T-cell (primary cell): ENCODE measurements at places on chromosomes 11 and 22.

DNA sequence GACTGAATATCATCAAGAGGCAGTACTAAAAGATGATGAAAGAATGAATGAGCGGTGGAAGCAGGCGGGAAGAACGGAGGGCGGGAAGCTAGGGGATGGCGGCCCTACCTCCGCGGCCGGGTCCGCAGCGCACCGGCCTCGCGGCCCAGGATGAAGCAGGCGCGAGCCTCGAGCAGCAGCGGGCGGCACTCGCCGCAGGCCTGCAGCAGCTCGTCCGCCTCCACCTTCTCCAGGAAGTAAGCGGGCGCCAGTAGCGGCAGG lies 3.4 kb downstream of the KLHL35 start:
- DNase-seq, result no peak

DNA sequence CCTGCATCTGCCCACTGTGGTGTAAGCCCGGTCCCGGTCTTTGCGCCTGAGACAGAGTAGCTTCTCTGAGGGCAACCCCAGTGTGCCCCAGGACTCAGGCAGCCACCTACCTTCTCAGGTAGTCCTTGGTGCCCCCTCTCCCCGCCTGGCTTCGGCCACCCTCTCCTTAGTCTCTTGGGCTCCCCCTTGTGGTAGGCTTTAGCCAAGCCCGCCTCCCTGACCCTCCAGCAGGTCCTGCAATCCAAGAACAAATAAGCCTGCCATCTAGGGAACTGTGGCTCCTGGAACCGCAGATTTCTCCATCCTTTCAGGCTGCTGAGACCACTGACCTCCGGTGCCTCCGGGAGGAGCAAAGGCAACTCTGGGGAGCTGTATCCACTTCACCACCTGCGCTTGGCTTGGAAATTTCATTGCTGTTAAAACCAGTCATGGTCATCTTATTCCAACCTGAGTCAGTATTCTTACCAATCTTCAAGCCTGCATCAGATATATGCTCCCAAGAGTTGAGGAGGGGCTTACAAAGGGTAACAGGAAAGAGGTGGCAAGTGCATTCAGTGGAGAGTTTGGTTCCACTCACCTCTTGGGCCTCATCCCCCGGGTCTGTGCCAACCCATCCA lies 52.8 kb upstream of the TENM4 start:
- DNase-seq, result peak; percentile 7

DNA sequence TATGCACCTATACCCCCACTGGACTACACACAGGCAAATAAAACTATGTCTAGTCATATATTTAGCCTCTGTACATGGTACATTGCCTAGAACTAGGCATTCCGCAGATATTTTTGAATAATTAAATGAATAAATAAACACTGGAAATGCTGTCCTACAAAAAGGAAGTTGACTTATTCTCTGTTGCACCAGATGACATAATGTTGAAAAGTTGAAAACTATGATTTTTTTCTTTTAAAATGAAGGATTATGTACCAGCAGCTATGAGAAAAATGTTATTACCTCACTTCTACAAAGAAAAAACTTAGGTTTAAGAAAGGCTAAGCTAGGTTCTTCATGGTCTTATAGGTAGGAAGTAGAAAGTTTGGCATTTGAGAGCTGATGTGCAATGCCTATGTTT lies 856.6 kb downstream of the METTL15 start:
- DNase-seq, result no peak

- no peak for DNase-seq
Measured at GRCh38 chr11:47928426-47928825, 51.9 kb upstream of the PTPRJ start.

GRCh38 chr11:33976495-33977199 lies 74.9 kb upstream of the CAPRIN1 start:
- DNase-seq, result no peak

- DNase-seq, result no peak
Measured at GRCh38 chr11:113817162-113817561, 37.6 kb downstream of the CLDN25 start.

- DNase-seq, result no peak
Measured at GRCh38 chr11:11135820-11136476, 217.1 kb downstream of the CSNK2A3 start.

DNA sequence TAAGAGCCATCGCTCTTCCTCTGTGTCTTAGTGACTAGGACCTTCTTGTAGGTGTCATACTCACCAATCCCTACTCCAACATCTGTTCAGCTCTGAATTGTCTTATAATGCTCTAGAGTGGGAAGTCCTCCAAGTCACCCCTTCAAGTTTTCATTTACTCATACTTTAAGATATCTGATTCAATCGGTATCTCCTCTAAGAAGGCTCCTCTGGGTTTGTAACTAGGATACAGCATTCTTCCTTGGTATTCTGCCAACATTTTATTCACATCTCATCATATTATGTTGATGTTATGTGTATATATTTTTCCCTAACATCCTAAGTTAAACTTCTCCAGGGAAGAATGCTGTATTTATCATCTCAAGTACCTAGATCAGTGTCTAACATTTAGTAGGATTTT lies 662.1 kb downstream of the NTM start:
- DNase-seq, result no peak

DNA sequence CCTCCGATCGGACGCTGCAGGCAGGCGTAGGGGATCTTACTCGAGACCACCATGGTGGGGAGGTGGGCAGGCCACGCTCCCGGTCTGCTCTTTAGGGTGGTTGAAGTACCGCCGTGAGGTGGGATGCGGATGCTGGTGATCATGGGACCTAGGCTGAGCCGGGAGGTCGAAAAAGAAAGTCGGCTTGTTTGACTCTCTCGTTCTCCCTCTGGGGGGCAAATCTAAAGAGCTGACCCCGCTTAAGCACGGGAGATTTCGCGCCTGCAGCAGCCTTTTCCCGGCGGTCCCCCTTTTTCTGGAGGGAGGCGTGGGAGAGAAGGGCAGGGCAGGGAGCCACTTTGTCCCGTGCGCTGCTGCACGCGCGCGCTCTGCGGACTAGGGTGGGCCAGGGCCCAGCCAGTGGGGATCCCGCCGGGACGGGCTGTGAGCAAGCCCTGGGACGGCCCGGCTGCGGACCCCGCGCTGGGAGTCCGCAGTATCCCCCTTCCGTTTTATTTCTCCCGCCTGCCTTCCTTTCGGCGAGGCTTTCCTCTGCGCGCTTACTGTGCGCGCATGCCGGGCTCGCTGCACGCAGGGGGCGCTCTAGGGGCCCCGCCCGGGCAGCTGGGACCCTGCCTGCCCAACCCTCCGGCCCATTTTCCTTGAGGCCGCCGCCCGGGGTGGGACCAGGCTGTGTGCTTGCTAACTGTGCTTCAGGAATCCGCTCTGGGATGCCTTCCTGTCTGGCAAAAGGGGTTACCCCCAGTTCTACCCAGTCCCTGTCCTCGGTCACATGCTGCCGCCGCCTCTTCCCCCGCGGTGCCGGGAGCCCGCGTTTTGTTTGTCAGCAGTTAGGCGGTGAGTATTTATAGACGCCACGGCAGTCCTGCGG lies 81.0 kb downstream of the PRR5L start:
- DNase-seq, result peak; percentile 51

DNA sequence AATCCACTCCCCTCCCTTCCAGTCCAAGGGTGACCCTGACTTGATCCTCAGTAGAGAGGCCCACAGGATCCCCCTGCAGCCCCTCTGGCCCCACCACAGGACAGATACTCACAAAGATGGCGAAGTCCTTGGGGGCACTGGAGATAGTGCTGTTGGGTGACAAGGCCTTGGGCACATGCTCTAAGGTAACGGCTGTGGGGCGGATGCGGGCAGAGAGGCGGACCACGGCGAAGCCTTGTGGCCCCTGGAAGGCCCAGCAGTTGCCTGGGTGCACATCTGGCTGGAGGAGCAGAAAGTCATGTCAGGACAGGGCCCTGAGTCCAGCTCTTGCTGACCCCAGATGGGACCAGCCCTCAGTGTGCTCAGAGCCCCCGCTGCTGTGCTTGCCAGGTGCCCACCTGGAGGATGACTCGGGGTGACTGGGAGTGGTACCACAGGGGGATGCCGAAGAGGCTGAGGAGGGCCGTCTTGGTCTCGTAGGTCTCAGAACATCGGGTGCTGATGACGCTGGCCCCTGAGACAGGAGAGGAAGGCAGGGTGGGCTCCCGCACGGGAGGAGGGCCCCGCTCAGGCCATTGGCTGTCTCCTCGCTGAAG lies 17.2 kb downstream of the SUN2 start:
- DNase-seq, result no peak
